ENCODE measurements at places on chromosomes 5 and 9. TPM values are rescaled to one million over a fixed set of nuclear protein-coding genes. Genes with fewer than 3 reads are reported as not detected.

The IL7R gene
- 56.9 TPM for total RNA-seq

The IFNA21 gene
- total RNA-seq = not detected

The SPINK13 gene
- total RNA-seq = not detected

The FAM153A gene
- total RNA-seq = not detected

The C9 gene
- total RNA-seq = not detected

The MSX2 gene
- total RNA-seq = 2.2 TPM

The NR2F1 gene
- total RNA-seq = 19.0 TPM

The SLC6A19 gene
- not detected for total RNA-seq

The PPP3R2 gene
- total RNA-seq = not detected

The RGS14 gene
- total RNA-seq = 1.1 TPM

The HMCN2 gene
- not detected for total RNA-seq

- DNase-seq = no peak
These were observed 77.7 kb upstream of the ADAMTS2 start for GRCh38 chr5:179422908-179423481.

DNA sequence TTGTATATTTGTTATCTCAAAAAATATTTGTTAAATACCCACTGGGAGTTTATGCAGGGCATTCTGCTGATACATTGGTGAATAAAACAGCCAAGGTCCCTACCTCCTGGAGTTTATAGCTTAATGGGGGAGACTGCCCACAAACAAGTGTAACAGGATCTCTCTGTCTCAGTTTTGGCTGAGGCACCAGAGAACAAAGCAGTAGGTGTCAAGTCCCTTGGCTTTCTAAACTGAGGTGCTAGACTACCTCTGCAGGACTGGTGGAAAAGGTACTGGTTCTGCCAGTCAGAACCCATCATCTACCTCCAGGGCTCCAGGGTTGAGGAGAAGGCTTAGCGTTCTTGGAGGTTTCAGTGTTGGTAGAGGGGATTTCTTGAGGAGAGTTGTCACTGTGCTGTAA, 188.4 kb upstream of the ELL2 start:
- DNase-seq = no peak

DNA sequence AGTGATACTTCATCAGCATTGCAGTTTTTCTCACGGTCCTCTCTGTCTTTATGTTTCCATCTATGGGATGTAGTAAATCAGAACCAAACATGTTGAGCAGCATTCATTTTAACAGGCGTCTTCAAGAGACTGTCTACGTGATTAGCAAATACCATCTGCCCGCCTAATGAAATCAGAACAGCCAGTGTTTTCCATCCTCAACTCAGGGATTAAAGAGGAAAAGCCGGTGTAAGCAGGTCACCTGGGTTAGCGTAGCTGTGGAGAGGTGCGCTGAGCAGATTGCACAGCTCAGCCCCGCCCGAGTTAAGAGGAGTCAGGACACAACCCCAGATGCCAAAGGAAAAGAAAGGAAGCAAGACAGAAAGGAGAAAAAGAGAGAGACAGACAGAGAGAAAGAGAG, 54.3 kb upstream of the ANKRD33B start:
- DNase-seq = no peak

- DNase-seq = no peak
These were observed 74.3 kb downstream of the SEC61B start for GRCh38 chr9:99296291-99296951.

DNA sequence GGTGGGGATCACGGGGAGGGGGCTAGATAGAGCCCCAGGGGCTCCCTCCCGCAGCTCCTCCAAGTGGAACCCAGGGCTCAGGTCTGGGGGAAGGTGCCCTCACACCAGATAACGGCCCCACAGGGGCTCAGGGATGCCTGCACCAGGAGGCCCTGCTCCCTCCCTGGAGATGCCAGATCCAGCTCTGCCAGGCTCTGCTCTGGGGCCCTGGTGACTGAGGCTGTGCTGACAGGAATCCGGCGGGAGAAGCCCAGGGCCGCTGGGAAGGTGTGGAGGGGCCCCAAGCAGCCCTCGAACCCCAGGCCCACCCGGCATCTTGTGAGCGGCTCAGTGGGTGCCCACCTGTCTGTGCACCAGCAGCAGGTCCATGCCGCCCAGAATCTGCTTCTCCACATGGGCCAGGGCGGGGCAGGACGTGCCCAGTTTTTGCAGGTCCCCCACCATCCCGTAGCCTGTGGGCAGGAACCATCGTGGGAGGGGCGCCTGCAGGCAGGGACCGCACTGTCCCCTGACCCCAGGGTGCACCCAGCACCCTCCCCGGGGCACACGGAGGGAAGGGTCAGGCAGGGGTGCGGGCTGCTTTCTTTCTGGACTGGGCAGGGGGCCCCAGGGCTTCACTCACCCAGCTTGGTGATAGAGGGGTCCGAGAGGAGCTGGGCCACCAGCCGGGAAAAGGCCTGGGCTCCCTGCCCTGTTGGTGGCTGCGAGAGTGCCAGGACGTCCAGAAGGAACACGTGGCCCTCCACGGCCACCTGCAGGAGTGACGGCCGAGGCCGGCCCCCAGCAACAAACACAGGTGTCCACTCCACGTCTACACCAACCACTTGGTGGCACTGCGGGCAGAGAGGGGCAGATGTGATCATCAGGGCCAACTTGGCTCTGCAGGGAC, 48.9 kb upstream of the NRARP start:
- no peak for DNase-seq

GRCh38 chr9:15475923-15476536, 34.7 kb downstream of the PSIP1 start:
- no peak for DNase-seq

DNA sequence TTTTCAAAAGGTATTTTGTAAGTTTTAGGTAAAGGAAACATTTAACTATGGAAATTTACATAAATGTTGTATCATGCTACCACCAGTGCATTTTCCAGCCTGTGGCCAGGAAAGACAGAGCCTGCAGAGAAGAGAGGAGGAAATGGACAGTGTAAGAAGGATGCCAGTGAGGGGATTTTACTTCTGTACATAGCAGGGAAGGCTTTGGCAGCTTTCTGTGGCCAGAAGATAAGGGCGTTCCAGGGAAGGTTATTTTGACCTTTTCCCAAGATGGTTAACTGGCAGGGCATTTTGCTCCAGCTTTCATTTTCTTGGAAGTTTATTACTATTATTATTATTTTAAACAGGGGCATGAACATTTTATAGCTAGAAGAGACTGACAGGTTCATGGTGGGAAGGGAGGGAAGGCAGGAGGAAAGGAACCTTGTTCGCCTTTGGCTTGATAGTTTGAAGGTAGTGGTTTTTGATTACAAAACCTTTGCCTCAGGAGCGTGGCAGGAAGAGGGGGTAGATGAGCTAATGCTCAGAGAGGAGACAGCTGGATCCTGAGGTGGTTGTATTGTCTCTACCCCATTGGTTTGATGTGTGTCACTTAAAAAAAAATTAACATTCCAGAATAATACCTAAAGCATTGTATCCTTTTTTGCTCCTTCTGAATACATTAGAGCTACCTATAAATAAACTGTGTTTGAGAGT, 4.1 kb downstream of the ISOC1 start:
- no peak for DNase-seq

DNA sequence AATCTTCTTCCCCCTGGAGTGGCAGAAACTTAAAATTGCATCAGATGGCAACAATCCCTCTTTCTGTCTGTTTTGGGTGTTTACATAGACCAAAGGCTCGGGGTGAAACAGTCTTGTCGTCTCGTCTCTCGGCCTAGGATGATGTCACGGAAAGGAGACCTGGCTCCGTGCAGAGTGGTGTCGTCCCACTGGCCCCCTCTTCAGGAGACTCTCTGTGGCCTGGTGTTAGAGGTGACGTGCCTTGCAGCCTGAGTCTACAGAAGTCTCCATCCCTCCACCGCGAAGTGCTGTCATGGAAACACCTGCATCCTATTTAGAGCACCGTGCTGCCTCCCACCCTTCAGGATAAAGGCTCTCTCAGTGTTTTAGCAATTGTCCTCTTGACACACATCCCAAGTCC, 409.7 kb downstream of the IRX1 start:
- no peak for DNase-seq

GRCh38 chr5:153157156-153157555, 333.3 kb upstream of the GRIA1 start:
- DNase-seq = no peak

GRCh38 chr5:82640916-82641315, 362.8 kb upstream of the RPS23 start:
- no peak for DNase-seq

GRCh38 chr9:89455356-89455824, 42.5 kb downstream of the SEMA4D start:
- no peak for DNase-seq

GRCh38 chr5:141753971-141754713, 72.1 kb upstream of the ARAP3 start:
- peak; percentile 24 for DNase-seq

DNA sequence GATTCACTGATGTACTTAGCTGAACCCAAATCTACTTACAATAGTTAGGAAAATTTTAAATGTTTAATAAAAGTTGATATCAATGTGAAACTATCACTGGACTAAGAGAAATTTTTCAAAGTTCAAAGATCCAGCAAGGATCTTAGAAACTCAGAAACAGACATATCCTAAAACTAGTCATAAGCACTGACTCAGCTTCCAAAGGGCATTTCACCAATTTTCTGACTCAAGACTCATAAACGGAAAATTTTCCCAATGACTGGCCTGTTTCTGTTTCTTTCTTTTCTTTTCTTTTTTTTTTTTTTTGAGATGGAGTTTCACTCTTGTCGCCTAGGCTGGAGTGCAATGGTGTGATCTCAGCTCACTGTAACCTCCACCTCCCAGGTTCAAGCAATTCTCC, 66.6 kb downstream of the CDC14B start:
- DNase-seq = peak; percentile 88

DNA sequence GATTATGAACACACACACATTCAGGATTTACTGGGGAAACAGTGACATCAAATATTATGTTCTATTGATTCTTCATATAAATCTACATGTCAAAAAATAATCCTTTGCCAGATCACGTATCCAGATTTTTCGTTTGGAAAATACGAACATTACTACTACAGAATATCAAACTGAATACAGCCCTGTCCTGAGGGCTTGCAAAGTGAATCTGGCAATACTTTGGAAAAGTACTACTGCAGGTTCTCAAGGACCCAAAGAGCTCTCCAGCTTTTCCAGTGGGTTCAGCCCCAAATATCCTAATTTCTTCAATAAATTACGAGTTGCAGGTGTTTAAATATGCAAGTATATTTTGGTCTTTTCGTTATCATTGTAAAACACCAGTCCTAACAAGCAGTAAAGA, 411 bp upstream of the NDUFS4 start:
- DNase-seq = no peak

DNA sequence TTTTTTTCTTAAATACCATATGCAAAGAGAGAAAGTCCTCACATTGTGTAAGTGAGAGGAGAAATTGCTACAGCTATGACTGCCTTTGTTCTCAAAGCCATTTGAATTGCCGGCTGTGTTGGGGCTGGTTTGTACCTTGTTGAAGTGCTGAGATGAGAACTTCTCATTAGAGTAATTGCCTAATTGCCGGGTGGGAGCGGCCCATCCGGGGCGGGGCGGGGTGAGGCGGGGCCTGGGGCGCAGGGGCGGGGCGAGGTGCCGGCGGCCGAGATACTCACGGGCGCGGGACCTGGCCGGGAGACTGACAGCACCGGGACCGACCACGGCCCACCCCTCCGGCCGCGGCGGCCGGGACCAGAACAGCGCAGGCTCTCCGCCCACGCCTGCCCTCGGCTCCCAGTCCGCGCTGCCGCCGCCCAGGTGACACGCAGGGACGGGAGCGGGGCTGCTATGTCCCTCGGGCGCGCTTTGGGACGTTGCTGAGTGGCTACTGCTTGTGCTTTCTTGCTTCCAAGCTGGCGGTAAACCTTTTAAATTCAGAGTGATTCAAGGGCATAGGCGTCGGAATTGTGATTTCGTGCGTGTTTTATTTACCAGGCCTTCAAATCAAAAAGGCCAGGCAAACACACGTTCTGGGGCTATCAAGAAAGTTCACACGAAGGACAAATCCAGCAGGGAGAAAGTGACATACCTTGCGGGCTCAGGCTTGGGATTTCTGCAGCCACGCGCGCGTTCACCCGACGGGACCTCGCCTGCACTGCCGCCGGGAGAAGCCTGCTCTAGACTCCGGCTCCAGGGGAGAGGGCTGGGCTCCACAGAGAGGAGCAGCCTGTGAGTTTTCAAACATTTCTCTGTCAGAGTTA, 269.1 kb downstream of the FANCC start:
- no peak for DNase-seq

GRCh38 chr5:128201065-128201926, 117.7 kb downstream of the SLC12A2 start:
- DNase-seq = peak; percentile 50

- no peak for DNase-seq
These were observed 81.0 kb upstream of the PALM2AKAP2 start for GRCh38 chr9:109699019-109699418.

GRCh38 chr5:18370531-18370930, 736.3 kb downstream of the TAF11L14 start:
- DNase-seq = no peak

DNA sequence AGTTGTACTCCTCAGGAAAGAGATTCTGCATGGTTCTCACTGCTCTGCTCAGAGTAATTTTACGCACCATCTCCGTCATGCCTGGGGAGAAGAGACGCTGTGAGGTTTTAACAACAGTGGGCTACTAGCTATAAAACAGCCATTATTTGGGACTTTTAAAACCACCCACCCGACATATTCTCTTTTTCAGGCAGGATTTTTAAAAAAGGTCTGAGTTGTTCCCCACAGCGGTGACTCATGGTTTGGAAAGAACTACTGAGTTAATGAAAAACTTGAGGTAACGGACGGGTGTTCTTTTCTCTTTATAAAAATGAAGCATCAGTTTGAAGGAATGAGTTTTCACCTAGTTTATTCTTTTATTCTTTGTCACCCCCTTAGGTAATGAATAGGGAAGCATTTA, 61.3 kb downstream of the TTLL11 start:
- DNase-seq = no peak

DNA sequence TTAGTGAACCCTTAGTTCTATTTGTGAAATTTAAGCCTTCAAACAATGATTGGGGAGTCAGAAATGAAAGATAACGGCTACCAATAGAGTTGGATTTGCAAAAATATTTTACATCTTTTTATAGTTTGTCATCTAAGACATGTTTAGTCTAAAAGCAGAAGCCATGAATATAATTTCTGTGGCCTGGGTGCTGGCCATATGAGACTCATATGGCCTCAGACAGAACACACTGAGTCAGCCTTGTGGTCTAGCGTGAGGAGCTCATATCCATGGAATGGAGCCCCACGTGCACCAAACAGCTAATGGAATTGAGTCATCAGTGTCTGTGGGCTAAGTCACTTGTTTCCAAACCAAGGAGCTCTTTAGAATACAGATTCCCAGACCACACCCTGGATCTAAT, 240.7 kb upstream of the NREP start:
- peak; percentile 100 for DNase-seq

GRCh38 chr9:92980085-92980745, 32.9 kb downstream of the FGD3 start:
- no peak for DNase-seq

- no peak for DNase-seq
These were observed 4.1 kb upstream of the SLC25A48 start for GRCh38 chr5:135830384-135830700.

DNA sequence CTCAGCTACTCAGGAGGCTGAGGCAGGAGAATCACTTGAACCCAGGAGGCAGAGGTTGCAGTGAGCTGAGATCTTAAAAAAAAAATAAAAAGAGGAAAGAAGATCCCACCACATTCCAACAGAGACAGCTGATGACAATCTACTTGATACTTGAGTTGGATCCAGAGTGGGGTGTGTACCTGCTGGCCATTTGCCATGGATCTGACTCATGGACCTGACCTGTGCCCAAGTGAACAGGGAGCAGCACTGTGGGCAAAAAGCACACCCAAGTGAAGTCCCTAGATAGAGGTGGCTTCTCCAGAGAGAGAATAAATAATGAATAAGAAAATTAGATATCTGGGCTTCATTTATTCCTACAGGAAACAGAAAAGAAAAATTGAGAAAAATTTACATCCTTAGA, 81.2 kb upstream of the MIER3 start:
- no peak for DNase-seq

- DNase-seq = peak; percentile 26
These were observed 98.6 kb downstream of the GIN1 start for GRCh38 chr5:103021314-103021713.
